ENCODE measurements at places on chromosomes 1 and 21. TPM values are rescaled to one million over a fixed set of nuclear protein-coding genes. Genes with fewer than 3 reads are reported as not detected.

- no peak for DNase-seq
Observed at GRCh38 chr1:96682056-96682455, 39.5 kb upstream of the PTBP2 start.

- no peak for DNase-seq
Observed at GRCh38 chr1:225446595-225446960, 18.7 kb upstream of the LBR start.

DNA sequence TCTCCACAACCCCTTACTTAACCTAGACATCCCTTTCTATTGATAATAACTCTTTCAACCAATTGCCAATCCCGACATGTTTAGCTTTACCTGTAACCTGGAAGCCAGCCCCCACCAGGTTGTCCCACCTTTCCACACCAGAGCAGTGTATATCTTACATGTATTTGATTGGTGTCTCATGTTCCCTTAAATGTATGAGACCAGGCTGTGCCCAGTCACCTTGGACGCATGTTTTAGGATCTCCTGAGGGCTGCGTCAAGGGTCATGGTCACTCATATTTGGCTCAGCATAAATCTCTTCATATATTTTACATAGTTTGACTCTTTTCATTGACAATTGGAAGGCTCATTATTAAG is 5.3 kb upstream of the SLC19A1 start:
- no peak for DNase-seq

DNA sequence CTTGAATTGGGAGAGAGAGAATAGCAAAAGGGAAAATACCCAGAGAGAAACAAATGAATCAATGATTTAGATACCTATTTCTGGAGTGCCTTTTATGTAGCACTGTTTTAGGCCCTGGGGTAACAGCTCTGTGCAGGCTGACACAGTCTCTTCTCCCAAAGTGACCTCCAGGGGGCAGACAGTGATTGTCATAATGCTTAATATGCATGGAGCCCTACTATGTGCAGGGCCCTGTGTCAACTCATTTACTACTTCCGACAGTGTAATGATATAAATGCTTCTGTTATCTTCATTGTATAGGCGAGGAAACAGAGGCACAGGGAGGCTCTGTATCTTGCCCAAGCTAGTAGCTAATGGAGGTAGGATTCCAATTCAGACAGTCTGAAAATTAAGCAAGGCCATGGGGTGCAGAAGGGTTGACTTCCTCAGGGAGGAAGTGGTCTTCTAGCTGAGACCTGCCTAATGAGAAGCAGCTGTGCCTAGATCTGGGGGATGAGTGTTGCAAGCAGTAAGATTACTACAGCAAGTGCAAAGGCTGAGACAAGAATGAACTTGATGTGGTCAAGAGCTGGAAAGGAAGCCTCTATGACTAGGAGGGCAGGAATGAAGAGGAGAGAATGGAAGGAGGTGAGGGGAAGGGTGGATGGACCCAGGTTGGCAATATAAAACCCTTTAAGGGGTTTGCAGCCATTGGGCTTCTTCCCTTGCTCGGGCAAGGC is 16.2 kb upstream of the SERINC2 start:
- DNase-seq = no peak

The MPL gene
- not detected for total RNA-seq

GRCh38 chr1:154777154-154777553 is 92.9 kb downstream of the KCNN3 start:
- DNase-seq = no peak

The CD5L gene
- not detected for total RNA-seq

DNA sequence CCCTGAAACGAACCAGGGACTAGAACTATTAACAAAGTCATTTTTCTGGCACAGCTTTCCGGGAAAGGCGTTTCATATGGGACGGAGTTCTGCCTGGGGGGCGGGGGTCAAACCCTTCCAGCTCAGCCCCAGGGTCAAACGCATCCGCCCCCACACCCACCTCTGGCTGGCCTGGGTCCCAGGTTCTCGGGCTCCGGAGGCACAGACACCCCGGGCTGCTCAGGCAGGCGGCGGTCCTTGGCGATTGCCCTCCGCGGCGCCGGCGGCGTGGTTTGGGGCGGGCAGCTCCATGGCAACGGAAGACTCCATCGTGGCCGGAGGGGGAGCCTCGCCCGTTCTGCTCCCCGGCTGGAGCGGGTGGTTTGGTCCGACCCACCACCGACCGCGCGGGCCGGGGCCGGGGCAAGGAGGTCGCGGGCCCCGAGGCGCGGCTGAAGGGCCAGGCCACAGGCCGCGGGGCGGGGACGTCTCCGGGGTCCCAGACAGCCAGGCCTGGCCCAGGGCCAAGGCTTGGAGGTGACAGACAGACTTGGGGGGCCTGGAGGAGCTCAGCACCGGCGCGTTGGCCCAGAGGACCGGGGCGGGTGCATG is at the start of gene CFAP74:
CFAP74 (minus strand) TSS at position 246 of the 591 bp plus-strand sequence. CDS start 12,830 bp downstream, outside the sequence.
- DNase-seq = no peak
